ENCODE measurements at places on chromosomes 6 and 20. TPM values are rescaled to one million over a fixed set of nuclear protein-coding genes. Genes with fewer than 3 reads are reported as not detected.

DNA sequence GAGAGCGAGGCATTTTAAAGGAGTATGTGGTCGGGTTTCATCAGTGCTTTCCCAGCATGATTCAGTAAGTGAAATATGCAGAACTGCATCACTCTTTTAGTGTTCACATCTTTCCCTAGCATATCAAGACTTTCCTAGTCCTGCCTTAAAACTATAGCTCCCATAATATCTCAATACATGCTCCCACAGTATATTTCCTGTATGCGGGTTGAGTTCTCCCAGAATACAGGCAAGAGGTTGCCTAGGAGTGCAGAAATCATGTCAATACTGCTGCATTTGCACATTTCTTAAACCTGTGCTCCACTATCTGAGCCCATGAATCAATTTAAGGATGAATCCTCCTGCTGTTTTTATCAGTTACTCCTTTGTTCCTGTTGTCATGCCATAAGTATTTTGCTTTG is 386.6 kb upstream of the SLC35B3 start:
- DNase-seq = no peak

DNA sequence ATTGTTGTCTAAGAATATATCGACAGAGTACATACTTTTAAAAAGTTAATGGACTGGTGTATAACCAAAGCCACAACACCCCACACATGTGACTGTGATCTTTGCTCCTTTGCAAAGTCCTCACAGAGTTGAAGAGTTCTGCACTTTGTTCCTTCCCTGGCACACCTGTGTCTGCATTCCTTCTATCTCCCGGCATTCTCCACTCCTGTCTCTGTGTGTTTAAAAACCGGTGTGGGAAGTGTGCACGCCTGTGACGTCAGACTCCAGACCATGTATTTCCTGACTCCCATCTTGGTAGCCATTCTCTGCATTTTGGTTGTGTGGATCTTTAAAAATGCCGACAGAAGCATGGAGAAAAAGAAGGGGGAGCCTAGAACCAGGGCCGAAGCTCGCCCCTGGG is at the start of gene IYD:
TSS of gene IYD (plus strand) at position 251 of the 400 bp plus-strand sequence. CDS start at position 271, 20 bp downstream.
- DNase-seq = no peak

GRCh38 chr20:10644458-10645204 is 29.2 kb downstream of the JAG1 start:
- DNase-seq = no peak

GRCh38 chr20:38337561-38338140 is 8.6 kb upstream of the LBP start:
- DNase-seq = no peak

DNA sequence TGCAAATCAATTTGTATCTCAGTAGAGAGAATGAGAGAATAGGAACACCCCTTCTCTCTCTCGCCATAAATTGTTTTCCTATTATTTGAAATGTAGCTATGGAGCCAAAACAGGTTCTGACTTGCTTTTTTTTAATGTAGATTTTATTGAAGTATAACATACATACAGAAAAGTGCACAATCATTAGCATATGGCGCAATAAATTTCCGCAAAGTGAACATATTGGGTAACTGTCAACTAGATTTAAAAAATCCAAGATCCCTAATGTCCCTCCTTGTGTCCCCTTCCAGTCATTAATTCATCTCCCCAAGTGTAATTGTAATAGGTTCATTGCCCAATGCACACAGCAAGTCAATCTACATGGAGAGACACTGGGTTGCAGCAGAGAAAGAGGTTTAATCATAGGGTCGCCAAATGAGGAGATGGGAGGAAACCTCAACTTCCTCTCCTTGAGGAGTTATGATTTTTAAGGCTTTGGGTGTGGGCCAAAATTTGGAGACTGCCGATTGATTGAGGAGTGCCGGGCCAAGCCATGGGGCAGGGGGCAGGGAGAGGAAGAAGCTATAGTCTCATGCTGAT is 43.3 kb upstream of the TGM3 start:
- DNase-seq = no peak

DNA sequence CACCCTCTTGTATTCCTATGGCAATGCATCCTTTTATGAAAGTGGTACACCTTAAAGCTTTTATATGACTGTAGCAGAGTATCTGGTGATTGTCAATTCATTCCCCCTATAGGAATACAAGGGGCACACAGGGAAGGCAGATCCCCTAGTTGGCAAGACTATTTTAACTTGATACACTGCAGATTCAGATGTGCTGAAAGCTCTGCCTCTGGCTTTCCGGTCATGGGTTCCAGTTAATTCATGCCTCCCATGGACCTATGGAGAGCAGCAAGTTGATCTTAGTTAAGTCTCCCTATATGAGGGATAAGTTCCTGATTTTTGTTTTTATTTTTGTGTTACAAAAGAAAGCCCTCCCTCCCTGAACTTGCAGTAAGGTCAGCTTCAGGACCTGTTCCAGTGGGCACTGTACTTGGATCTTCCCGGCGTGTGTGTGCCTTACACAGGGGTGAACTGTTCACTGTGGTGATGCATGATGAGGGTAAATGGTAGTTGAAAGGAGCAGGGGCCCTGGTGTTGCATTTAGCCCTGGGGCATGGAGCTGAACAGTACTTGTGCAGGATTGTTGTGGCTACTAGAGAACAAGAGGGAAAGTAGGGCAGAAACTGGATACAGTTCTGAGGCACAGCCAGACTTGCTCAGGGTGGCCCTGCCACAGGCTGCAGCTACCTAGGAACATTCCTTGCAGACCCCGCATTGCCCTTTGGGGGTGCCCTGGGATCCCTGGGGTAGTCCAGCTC is 292.1 kb downstream of the ESR1 start:
- no peak for DNase-seq

GRCh38 chr6:30556066-30556905 is at the start of gene GNL1:
TSS of gene GNL1 (minus strand) at chr6:30556489. CDS start at chr6:30556203, 286 bp downstream.
- DNase-seq = peak; percentile 98

DNA sequence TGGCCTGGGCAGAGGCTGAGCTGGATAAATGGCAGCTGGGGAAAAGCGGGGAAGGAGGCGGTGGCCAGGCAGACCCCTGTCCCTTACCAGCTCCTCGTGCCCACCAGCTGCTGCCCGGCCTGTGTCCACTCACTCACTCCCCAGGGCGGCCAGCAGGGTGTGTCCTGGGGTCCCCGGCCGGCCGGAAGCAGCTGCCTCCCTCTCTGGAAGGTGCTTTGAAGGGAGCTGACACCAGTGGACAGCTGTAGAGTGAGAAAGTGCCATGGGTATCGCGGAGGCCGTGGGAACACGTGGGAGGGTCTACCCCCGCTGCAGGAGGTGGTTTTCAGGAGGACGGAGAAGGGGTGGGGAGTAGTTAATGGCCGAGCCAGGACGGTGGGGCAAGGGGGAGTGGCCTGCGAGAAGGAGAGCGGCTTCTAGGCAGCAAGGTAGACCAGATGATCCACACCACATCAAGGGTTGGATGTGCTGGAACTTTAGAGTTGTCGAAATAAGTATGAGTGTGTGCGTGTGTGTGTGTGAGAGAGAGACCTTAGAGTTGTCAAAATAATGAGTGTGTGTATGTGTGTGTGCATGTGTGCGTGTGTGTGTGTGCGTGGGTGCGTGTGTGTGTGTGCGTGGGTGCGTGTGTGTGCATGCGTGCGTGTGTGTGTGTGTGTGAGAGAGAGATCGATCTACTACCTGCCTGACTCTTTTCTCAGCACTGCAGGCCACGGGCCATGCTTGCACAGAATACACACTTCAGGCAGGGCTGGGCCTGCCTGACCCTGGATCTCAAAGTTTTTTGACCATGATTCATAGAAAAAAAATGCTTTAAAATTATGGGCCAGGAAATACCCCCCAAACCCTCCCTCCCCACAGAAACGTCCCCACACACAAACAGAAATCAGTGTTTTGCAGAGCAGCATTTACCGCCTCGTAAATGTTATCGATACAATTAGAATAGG is 43.9 kb downstream of the CDH4 start:
- no peak for DNase-seq

DNA sequence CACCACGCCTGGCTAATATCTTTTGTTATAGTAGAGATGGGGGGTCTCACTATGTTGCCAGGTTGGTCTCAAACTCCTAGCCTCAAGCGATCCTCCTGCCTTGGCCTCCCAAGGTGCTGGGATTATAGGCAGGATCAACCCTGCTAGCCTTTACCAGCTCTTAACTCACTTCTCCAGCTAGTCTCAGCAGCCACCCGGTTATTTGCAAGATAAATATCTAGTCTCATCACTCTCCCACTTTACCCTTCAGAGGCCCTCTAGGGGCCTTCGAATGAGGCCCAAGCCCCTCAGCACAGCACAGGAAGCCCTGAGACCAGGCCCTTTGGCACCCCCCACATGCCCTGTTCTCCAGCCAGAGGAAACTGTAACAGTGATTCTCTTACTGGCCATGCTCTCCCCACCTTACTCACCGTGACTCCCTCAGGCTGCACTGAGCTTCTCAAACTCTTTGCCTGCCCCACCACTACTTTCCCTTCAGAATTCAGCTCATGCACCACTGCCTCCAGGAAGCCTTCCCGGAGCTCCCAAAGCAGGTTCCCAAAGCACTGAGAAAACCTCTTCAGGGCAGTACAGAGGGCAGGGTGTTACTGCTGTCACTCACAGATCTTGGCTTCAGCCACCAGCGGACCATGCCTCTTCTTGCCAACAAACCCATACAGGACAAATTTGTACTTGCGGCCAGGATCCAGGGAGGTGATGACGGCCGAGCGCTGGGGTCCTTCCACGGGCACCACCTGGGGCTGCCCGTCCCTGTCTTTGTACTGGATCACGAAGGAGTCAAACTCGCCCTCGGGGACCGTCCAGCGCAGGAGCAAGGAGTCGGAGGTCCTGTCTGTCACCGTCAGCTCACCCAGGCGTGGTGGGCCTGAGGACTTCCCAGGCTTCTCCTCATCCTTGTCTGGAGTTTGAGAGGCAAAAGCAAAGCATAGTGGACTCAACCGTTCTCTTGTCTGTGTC is 25.0 kb downstream of the TNXB start:
- DNase-seq = no peak

DNA sequence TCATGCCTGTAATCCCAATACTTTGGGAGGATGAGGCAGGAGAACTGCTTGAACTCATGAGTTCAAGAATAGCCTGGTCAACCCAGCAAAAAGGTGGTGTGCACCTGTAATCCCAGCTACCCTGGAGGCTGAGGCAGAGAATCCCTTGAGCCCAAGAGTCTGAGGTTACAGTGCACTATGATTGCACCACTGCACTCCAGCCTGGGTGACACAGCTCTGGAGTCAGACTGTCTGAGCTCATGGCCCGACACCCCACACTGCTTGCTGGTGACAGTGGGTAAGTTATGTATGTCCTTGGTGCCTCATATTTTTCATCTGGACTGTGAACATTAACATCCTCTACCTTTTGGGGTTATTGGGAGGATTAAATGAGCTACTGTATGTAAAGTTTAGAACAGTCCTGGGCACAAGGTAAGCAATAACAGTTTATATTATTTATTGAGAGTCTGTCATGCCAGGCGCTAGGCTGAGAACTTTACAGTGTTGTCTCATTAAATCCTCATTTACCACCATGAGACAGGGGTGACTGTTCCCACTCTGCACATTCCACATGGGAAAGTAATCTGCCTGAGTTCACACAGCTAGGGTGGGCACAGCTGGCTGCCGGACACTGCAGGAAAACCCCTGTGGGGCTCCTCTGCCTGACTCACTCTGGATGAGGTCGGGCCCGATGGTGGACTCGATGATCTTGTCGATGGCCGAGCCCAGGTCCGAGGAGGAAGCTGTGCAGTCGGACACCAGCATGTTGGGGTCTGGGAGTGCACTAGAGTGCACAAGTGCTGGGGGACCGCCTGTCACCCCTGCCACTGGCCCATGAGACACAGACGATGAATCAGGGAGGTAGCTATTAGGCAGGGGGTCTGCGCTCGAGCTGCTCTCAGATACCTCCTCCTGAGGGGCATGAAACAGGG is 2.9 kb downstream of the ZNF335 start:
- peak; percentile 40 for DNase-seq

DNA sequence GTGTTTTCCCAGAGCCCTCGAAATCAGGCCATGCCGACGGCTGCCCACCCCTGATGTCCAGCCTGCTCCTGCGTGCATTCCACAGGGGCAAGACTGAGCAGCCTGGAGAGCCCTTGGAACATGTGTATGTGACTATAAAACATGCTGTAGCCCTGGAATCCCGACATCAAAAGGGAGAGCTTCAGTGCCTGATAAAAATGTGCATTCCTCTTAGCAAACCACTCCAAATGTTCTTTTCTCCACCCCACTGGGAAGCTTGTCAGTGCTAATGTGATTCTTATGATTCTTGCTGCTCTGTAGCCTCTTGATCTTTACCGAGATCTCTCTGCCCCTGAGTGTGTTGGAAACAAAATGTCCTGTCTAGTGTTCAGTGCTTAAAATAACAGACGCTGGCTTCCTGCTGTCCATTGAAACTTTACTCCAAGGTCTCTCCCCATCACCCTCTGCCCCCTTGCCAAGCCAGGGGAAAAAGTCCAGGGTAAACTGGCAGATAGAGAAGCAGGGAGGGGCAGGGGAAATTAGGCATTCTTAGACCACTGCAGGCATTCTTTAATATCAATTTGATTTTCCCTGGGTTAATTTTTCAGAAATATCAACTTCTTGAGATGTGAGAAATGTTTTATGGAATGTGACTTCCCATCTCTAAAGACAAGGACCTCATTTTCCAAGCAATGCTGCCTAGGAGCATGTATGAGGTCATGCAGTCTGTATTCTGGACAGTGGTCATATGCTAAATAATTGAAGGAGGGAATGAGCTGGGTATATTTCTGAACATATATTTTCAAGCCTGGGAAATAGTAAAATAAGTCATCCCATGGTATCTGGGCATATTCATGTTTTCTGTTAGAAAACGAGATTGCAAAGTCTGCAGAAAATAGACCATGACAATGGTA is 73.8 kb upstream of the ISM1 start:
- no peak for DNase-seq

- no peak for DNase-seq
These were observed 104.4 kb downstream of the SMOC2 start for GRCh38 chr6:168545428-168545827.

DNA sequence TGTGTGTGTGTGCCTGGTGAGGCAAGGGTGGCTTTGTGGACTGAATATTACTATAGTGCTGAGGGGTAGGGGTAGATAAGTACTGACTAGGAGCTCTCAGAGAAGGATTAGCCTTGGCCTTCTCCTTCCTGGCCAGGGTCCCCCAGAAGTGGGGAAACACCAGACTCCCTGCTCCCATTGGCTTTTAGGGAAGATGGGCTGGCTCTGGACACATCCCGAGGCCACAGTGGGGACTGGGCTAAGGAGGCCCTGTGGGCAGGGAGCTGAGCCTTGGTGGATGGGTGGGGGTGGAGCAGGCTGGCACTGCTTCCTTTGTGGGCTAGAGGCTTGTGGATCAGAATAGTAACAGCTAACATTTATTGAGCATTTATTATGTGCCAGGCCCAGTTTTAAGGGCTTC is 3.1 kb downstream of the EPB41L1 start:
- DNase-seq = no peak

GRCh38 chr6:6024220-6024619 is 17.5 kb upstream of the NRN1 start:
- no peak for DNase-seq

NHSL1 gene
- 16.5 TPM for total RNA-seq

FAM83D gene
- 0.33 TPM for total RNA-seq

CDK5RAP1 gene
- 29.4 TPM for total RNA-seq

LIN28B gene
- not detected for total RNA-seq
